ENCODE measurements at places on chromosomes 5 and 9. TPM values are rescaled to one million over a fixed set of nuclear protein-coding genes. Genes with fewer than 3 reads are reported as not detected.

DNA sequence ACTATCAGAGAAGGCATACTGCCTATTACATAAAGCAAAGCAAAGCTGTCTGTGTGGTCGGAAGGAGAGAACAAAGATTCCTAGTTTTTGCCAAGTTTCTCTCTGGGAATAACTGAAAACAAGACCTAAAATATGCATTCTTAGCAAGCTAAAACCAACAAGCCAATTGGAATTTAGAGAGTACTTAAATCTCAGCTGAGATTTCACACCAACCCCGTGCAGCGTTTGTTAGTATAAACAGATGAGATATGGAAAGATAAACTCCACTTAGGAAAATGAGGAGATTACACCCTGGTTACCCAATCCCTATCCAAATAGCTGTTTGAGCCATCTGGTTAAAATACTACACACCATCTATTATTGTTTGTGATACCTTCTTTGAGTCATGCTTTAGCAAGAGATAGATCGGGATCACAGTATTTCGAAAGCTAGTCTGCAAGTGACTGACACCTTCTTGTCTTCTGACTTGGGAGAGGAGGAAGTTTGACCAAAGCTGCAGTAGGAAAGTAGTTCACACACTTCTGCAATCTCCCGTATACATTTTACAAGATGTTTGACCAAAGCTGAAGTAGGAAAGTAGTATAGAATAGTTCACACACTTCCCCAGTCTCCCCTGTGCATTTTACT is 18.2 kb downstream of the FAF2 start:
- no peak for DNase-seq

- no peak for DNase-seq
These were observed 59.5 kb downstream of the PAPPA start for GRCh38 chr9:116212986-116213692.

DNA sequence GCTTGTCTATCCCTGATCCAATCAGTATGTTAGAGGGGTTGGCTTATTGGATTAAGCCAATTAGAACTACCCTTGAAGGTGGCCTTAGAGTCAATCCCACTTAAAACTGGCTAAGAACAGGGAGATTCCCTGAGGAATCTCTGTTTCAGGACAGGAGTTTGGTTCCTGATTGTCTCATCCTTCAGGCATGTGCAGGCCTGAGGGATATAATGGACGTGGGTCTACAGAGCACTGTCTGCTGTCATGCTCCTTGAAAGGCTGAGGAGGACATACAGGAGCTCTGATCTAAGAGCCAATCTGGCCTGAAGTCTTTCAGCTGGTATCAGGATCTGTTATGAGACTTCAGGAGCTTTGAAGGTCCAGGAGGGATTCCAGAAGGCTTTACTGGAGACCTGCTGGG is 36.2 kb upstream of the PRXL2C start:
- no peak for DNase-seq

- DNase-seq: no peak
These were observed 227.3 kb downstream of the FANCC start for GRCh38 chr9:95090023-95090791.

The NTNG2 gene
- total RNA-seq: 3.9 TPM
